Urinary bladder (tissue), 4 donors: ENCODE measurements at places on chromosomes 2 and 18.

- peak; percentile 21 for DNase-seq
Observed at GRCh38 chr2:40488101-40488601, 36.3 kb upstream of the SLC8A1 start.

DNA sequence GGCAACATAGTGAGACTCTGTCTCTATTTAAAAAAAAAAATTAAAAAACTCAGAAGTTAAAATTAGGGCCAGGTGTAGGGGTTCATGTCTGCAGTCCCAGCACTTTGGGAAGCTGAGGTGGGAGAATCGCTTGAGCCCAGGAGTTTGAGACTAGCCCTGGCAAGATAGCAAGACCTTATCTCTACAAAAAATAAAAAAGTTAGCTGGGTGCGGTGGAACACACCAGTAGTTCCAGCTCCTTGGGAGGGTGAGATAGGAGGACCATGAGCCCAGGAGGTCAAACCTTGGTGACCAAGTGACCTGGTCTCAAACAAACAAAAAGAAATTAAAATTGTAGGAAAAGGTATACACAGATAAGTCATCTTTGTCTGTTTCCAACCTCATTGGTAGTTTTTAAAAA is 11.3 kb downstream of the TTLL4 start:
- no peak for DNase-seq

- no peak for DNase-seq
Observed at GRCh38 chr18:6543330-6543908, 128.7 kb upstream of the L3MBTL4 start.

GRCh38 chr2:160940271-160940670 is 220.0 kb upstream of the TANK start:
- no peak for DNase-seq

- no peak for DNase-seq
Observed at GRCh38 chr2:42545841-42546390, 22.5 kb upstream of the MTA3 start.

DNA sequence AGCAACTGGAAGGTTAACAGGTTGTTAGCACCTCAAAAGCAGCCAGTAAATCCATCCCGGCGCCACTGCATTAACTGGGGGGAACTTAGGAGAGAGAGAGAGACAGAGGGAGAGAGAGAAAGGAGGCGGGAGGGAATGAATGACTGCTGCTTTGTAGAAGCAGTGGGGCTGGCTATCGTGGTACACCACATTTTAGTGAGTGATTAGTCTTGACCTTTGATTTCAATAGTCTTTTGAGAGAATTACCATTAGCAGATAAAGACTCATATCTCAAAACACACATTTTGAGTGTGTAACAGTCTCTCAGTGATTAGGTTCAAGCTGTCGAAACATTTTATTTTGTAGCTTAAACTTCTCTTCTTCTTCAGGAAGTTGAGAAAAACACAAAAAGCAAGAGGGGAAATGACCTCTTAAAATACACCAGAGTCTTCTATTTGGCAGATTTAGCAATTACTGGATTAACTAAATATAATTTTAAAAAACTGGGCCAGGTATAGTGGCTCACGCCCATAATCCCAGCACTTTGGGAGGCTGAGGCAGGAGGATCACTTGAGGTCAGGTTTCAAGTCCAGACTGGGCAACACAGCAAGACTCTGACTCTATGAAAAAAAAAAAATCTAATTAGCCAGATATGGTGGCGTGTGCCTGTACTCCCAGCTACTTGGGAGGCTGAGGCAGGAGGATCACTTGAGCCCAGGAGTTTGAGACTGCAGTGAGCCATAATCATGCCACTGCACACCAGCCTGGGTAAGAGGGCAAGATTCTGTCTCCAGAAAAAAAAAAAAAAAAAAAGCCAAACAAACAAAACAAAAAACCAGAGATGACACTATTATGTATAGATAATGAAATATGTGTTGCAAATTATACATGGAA is 22.0 kb upstream of the PNO1 start:
- no peak for DNase-seq
